Astrocyte (in vitro differentiated cells and primary cell): ENCODE measurements at places on chromosomes 13 and 19. TPM values are rescaled to one million over a fixed set of nuclear protein-coding genes. Genes with fewer than 3 reads are reported as not detected.

- peak; percentile 5 for DNase-seq
- H3K4me3 ChIP-seq, result no peak overlapping the region
- H3K4me1 ChIP-seq, result no peaks in the 10 kb centered on the region
Measured at GRCh38 chr13:69970520-69970919, 137.1 kb upstream of the ATXN8OS start.

DNA sequence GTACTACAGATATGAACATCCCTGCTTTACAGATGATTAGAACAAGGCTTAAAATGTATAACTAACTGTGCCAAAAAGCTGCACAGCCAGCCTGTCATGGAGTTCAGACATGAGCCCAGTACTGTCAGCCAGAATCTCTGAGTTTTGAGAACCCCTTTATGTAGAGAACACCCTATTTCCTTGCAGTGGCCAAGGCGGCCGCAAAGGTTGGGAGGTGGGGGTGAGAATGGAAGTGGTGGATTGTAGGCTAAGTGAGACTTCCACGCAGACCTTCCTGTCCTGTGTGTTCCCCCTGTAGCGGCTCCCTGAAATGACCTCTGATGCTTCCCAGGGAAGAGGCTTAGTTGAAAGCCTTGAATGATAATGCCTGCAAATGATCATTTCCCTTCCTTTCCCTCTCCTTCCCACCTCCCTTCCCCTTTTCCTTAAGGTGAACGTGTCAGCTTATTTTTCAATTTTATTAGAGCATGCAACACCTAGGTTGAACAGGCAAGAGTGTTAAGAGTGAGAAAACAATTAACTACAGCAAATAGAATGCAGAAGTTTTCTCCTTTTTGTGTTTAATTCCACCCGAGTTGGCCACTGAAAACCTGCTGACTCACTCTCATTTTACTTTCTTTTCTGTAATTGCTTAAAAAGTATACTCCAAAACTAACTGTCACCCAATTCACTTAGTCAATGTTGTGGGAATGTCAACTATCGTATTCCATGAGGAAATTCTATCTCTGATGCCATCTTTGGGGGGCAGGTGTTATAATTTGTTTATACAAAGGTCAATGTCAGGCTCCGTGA is 167.0 kb upstream of the EDNRB start:
- H3K4me3 ChIP-seq, result no peak overlapping the region
- DNase-seq, result no peak
- H3K27ac ChIP-seq, result no peak overlapping the region
- no peaks in the 10 kb centered on the region for H3K4me1 ChIP-seq
- no peaks in the 10 kb centered on the region for H3K36me3 ChIP-seq
- no peaks in the 10 kb centered on the region for H3K27me3 ChIP-seq

PABPC3 gene
- 0.17 and 0.45 TPM in 2 replicates for total RNA-seq

LAIR1 gene
- total RNA-seq, result not detected in 2 replicates

- no peak for DNase-seq
- no peaks in the 10 kb centered on the region for H3K36me3 ChIP-seq
- H3K4me1 ChIP-seq, result no peaks in the 10 kb centered on the region
- H3K27ac ChIP-seq, result no peak overlapping the region
- no peak overlapping the region for H3K4me3 ChIP-seq
Measured at GRCh38 chr19:32866564-32867265, 2.9 kb downstream of the SLC7A9 start.

GRCh38 chr13:74258961-74259360 is 124.8 kb upstream of the KLF12 start:
- H3K4me1 ChIP-seq, result no peaks in the 10 kb centered on the region
- H3K27me3 ChIP-seq, result no peaks in the 10 kb centered on the region
- H3K27ac ChIP-seq, result no peak overlapping the region
- DNase-seq, result no peak

GRCh38 chr19:50725218-50725910 is 2.2 kb downstream of the CLEC11A start:
- DNase-seq, result no peak
- peak overlapping the region; percentile 58 for H3K4me3 ChIP-seq

DNA sequence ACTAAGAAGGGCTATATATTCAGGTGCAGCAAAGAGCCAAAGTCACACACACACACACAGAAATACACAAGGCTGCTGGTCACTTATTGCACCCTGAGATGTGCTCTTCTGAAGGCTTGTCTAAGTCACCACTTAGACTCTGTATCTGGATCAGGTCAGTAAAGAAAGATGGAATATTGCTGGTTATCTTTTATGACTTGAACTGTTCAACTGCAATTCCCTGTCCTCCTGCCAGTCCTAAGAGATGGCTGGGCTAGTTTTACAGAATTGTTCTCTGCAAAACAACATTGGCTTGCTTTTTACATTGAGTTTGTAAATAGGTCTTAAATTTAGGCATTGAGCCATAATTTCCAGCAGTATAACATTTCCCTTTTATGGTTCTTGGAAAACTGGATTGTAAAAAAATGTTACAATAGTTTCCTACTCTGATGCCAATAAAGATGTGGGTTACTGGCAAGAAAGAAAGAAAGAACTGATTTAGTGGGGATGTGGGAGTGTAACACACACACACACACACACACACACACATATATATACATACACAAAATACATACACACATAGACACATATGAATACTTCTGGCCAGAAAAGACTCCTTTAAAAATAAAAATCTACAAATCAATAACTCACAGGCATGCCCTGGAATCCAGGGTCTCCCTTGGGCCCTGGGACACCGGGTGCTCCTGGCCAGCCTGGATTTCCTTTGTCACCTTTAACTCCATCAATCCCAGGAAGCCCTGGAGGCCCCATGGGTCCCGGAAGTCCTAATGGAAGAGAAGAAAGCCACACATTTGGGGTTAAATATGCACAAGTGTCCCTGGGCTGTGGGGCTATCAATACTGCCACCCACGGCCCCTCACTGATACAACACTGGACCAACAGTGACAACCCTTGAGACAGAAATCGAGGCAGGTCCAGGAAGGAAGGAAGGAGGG is 137.7 kb downstream of the COL4A1 start:
- no peak for DNase-seq
- H3K4me3 ChIP-seq, result no peak overlapping the region
- H3K4me1 ChIP-seq, result no peaks in the 10 kb centered on the region
- H3K27ac ChIP-seq, result no peak overlapping the region
- peaks cover 85% of the 10 kb centered on the region for H3K36me3 ChIP-seq

GRCh38 chr13:96294930-96295881 is 205.3 kb downstream of the HS6ST3 start:
- H3K27ac ChIP-seq, result no peak overlapping the region
- H3K4me1 ChIP-seq, result no peaks in the 10 kb centered on the region
- H3K36me3 ChIP-seq, result no peaks in the 10 kb centered on the region
- no peak for DNase-seq
- no peak overlapping the region for H3K4me3 ChIP-seq
- no peaks in the 10 kb centered on the region for H3K27me3 ChIP-seq

DNA sequence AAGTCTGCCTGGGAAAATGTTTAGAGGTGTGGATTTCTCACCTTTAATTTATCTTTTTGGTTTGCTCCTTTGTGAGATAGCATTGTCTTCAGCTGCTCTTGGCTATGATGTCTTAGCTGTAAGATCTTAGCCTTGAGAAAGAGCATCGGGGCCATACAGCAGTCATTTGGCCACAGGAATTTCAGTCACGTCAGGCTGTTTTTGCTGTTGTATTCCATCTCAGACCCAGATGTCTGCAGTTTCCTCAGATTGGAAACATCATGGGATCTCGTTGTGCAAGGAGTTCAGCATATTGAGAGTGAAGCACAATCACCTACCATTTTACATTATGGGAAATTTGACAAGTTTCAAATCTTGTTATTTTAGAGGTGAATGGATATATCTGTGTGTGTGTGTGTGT is 89.3 kb upstream of the C1QTNF9B start:
- H3K4me1 ChIP-seq, result no peaks in the 10 kb centered on the region
- H3K27ac ChIP-seq, result no peak overlapping the region
- no peak overlapping the region for H3K4me3 ChIP-seq
- DNase-seq, result peak; percentile 99
- H3K27me3 ChIP-seq, result peaks cover 13% of the 10 kb centered on the region

ATP8A2 gene
- total RNA-seq, result 1.2 and 1.3 TPM in 2 replicates

GRCh38 chr13:110913322-110914080 is 1.4 kb downstream of the ANKRD10 start:
- DNase-seq, result peak; percentile 20
- peak overlapping the region; percentile 81 for H3K4me3 ChIP-seq
- H3K27ac ChIP-seq, result peak overlapping the region; percentile 96
- H3K4me1 ChIP-seq, result peaks cover 29% of the 10 kb centered on the region
- H3K27me3 ChIP-seq, result no peaks in the 10 kb centered on the region

LYL1 gene
- total RNA-seq, result 0.27 TPM in 1 of 2 replicates, not detected in the other

MUC16 gene
- not detected in 2 replicates for total RNA-seq

CATSPERD gene
- total RNA-seq, result not detected in 2 replicates

- no peaks in the 10 kb centered on the region for H3K27me3 ChIP-seq
- no peak overlapping the region for H3K4me3 ChIP-seq
- H3K4me1 ChIP-seq, result no peaks in the 10 kb centered on the region
- no peaks in the 10 kb centered on the region for H3K36me3 ChIP-seq
- no peak overlapping the region for H3K27ac ChIP-seq
Measured at GRCh38 chr13:94959626-94960025, 247.3 kb upstream of the SOX21 start.

- no peak overlapping the region for H3K4me3 ChIP-seq
- H3K27me3 ChIP-seq, result no peaks in the 10 kb centered on the region
- H3K36me3 ChIP-seq, result no peaks in the 10 kb centered on the region
- no peak for DNase-seq
- no peaks in the 10 kb centered on the region for H3K4me1 ChIP-seq
Measured at GRCh38 chr19:15443838-15444237, 5.9 kb downstream of the WIZ start.

ZNF69 gene
- not detected in 2 replicates for total RNA-seq

- no peaks in the 10 kb centered on the region for H3K36me3 ChIP-seq
- H3K4me1 ChIP-seq, result peaks cover 40% of the 10 kb centered on the region
- H3K27ac ChIP-seq, result peak overlapping the region; percentile 85
- no peaks in the 10 kb centered on the region for H3K27me3 ChIP-seq
- H3K4me3 ChIP-seq, result no peak overlapping the region
Measured at GRCh38 chr19:8611391-8611876, 919 bp upstream of the ADAMTS10 start.

GRCh38 chr13:101425623-101426022 is 9.3 kb upstream of the NALCN start:
- H3K4me3 ChIP-seq, result no peak overlapping the region
- no peaks in the 10 kb centered on the region for H3K36me3 ChIP-seq
- DNase-seq, result no peak
- no peaks in the 10 kb centered on the region for H3K4me1 ChIP-seq
- H3K27me3 ChIP-seq, result no peaks in the 10 kb centered on the region

GRCh38 chr19:17766543-17767131 is 15.4 kb downstream of the FCHO1 start:
- H3K4me3 ChIP-seq, result no peak overlapping the region
- H3K27me3 ChIP-seq, result no peaks in the 10 kb centered on the region
- H3K27ac ChIP-seq, result no peak overlapping the region
- H3K4me1 ChIP-seq, result peaks cover 3% of the 10 kb centered on the region
- no peaks in the 10 kb centered on the region for H3K36me3 ChIP-seq

- peak overlapping the region; percentile 94 for H3K27ac ChIP-seq
- no peaks in the 10 kb centered on the region for H3K27me3 ChIP-seq
- DNase-seq, result no peak
- peaks cover 13% of the 10 kb centered on the region for H3K36me3 ChIP-seq
- peak overlapping the region; percentile 70 for H3K4me3 ChIP-seq
- H3K4me1 ChIP-seq, result peaks cover 15% of the 10 kb centered on the region
Measured at GRCh38 chr19:17214508-17215126, 540 bp upstream of the USE1 start.

GRCh38 chr19:40693150-40693788 is 2.8 kb upstream of the NUMBL start:
- peaks cover 23% of the 10 kb centered on the region for H3K4me1 ChIP-seq
- H3K36me3 ChIP-seq, result no peaks in the 10 kb centered on the region
- no peak for DNase-seq
- H3K4me3 ChIP-seq, result no peak overlapping the region
- H3K27me3 ChIP-seq, result no peaks in the 10 kb centered on the region
- H3K27ac ChIP-seq, result no peak overlapping the region

RGS9BP gene
- total RNA-seq, result 0.18 and 0.19 TPM in 2 replicates

CAB39L gene
- total RNA-seq, result 13.2 and 13.7 TPM in 2 replicates

FGF22 gene
- 0.25 TPM in 1 of 2 replicates, not detected in the other for total RNA-seq
